Stimulated activated CD8-positive, alpha-beta memory T cell treated with anti-CD3 and anti-CD28 coated beads, Interleukin-4, amount 100 ng/mL, for 1 hour (primary cell): ENCODE measurements at places on chromosomes 12 and 14.

GRCh38 chr14:89331398-89331797, 85.6 kb downstream of the FOXN3 start:
- no peak for DNase-seq

GRCh38 chr12:39102474-39103209, 197.3 kb upstream of the CPNE8 start:
- DNase-seq: no peak

DNA sequence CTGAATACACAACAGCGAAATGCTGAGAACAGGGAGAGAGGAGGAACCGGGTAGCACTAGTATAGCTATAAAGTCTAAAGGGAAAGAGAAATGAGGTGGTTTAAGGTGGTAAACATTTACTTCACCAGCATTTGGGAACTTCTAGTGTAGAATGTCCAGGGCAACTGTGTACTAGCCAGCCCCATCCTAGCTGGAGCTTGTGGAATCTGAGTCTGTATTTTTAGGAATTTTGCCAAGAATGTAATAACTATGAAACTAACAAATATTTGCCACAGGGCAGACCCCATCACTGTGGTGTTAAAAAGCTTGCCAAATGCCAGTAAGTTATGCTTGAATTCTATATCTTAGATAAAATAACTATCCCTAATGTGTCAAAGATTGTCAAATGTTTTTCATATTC, 398.9 kb upstream of the MIS18BP1 start:
- no peak for DNase-seq

- DNase-seq: no peak
Observed at GRCh38 chr14:102579696-102580549, 12.5 kb upstream of the RCOR1 start.

- DNase-seq: no peak
Observed at GRCh38 chr14:72975770-72976169, 49.5 kb downstream of the DCAF4 start.

GRCh38 chr12:94701711-94702110, 51.4 kb upstream of the TMCC3 start:
- DNase-seq: no peak

DNA sequence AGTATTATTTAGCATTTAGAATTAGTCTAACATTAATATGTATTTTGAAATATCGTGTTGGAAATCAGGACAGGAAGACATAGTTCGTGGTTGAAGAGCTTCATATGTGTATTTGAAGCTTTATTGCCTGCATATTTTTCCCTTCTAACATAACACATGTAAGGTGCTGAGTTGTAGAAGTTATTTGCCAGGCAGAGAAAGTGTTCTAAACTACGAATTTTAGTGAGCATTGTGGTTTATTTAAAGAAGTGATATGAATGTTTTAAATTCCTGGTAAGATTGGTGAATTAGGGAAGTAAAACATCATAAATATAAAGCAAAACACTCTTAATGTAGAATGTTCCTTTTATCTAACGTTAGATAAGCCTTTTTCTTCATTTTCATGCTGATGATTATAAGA, 2.5 kb downstream of the RASSF3 start:
- no peak for DNase-seq

- no peak for DNase-seq
Observed at GRCh38 chr12:68450947-68451260, 118.7 kb upstream of the MDM1 start.

DNA sequence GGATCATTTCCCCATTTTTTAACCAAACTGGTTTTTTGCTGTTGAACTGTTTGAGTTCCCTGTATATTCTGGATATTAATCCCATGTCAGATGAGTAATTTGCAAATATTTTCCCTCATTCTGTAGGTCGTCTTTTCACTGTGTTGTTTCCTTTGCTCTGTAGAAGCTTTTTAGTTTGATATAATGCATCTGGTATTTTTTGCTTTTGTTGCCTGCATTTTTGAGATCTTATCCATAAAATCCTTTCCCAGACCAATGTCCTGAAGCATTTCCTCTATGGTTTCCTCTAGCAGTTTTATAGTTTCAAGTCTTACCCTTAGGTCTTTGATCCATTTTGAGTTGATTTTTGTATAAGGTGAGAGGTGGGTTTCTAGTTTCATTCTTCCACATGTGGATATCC, 71.3 kb downstream of the LRP6 start:
- no peak for DNase-seq

- DNase-seq: no peak
Observed at GRCh38 chr14:93083917-93084316, 31.8 kb downstream of the ITPK1 start.

GRCh38 chr12:113227686-113228391, 6.6 kb downstream of the TPCN1 start:
- DNase-seq: no peak

GRCh38 chr14:68449561-68450181, 343.2 kb downstream of the ZFP36L1 start:
- DNase-seq: no peak

GRCh38 chr12:85603556-85603955, 232.7 kb downstream of the RASSF9 start:
- DNase-seq: no peak

DNA sequence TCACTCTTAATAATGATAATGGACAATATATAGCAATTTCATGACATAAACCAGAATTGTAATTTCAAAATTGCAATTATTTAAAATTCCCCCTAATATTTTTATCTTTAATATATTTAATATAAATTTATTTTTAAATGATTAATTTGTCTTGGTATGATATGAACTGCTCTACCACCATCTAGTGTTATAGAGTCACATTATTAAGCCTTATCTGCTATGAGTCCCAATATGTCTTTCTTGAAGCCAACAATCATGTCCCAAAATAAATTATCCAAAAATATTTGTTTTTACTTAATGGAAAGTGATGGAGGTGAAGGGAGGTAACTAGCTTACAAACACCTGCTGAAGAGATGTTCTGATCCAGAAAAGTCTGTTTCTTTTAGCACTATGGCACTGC, 151.4 kb downstream of the KCNC2 start:
- no peak for DNase-seq

GRCh38 chr14:23123419-23123818, 4.4 kb upstream of the CEBPE start:
- DNase-seq: no peak

DNA sequence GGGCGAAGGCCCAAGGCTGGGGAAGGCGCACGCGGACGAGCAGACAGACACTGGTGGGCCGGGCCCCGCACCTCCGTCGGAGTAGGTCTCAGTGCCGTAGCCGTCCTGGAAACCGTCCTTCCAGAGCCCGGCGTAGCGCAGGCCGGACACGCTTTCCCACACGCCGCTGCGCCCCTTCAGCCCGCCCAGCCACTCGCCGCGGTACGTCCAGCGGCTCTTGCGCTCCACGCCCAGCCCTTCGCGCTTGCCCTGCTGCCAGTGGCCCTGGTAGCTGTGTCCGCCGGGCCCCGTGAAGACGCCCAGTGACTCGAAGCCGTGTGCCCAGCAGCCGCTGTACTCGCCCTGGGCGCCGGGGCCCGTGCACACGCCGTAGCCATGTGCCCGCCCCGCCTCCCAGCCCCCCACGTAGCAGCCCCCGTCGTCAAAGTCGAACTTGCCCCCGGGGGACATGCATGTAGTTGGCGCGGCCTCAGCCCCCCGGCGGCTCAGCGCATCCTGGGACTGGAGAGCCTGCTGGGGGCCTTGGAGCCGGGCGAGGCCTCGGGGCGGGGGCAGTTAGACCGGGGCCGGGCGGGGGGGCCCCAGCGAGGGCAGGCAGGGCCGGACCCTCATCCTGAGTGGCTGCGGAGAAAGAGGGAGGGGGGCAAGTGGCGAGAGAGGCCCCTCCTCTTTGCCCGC, 1.4 kb downstream of the JPH4 start:
- DNase-seq: no peak
